Activated CD4-positive, alpha-beta T cell treated with anti-CD3 and anti-CD28 coated beads for 1 hour (primary cell): ENCODE measurements at places on chromosomes 4 and X.

- DNase-seq = no peak
These were observed 7.5 kb downstream of the WDR1 start for GRCh38 chr4:10108818-10109783.

GRCh38 chr4:31715302-31715701 is 995.1 kb downstream of the PCDH7 start:
- no peak for DNase-seq

- no peak for DNase-seq
These were observed 1332.5 kb downstream of the FSTL5 start for GRCh38 chr4:160831165-160831922.

GRCh38 chrX:18890049-18890381 is 93.9 kb downstream of the PHKA2 start:
- DNase-seq = no peak

DNA sequence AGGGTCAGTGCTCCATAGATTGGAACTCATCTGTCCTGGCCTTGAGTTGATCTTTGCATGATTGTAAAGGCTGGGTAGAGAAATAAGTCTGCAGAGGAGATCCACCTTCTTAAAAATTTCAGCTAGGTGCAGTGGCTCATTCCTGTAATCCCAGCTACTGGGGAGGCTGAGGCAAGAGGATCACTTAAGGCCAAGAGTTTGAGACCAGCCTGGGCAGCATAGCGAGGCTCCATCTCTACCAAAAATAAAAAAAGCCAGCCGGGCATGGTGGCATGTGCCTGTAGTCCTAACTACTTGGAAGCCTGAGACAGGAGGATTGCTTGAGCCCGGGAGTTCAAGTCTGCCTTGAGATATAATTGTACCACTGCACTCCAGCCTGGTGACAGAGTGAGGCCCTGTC is 476 bp upstream of the CXCR3 start:
- DNase-seq = no peak

DNA sequence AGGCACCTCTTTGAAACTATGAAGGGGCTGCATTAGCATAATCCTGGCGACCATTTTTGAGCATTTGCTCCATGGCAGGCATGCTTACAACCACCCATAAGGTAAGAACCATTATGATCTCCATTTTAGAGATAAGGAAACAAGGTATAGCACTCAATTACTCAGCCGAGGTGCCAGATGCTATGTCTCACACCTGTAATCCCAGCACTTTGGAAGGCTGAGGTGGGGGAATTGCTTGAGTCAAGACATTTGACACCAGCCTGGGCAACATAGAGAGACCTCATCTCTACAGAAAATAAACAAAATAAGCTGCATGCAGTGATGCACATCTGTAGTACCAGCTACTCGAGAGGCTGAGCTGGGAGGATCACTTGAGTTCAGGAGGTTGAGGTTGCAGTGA is 43.6 kb downstream of the TIGD4 start:
- no peak for DNase-seq

GRCh38 chrX:53684415-53685192 is 1.9 kb downstream of the HUWE1 start:
- DNase-seq = no peak

DNA sequence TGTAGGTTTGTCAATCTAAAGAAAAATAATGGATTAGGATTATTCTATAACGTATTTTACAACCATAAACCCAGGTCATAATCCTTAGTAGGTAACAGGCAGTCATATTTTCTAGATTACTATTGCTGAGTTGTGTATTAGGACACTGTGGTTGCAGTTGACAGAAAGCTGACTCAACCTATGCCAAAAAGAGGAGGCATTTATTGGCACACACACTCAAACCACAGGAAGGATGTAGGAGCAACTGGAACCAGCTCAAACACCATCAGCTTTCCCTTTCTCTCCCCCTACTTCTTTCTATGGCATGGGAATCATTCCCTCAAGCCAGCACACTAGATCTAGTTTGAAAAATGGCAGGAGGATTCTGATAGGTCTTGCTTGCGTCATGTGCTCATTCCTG is 136.4 kb upstream of the FAM9C start:
- DNase-seq = no peak

GRCh38 chr4:68904786-68905185 is 46.8 kb downstream of the UGT2A3 start:
- no peak for DNase-seq

GRCh38 chrX:117910216-117910615 is 206.4 kb downstream of the KLHL13 start:
- no peak for DNase-seq

- no peak for DNase-seq
These were observed 37.3 kb downstream of the SAT1 start for GRCh38 chrX:23820235-23820782.
